ENCODE measurements at places on chromosomes 2 and 18. TPM values are rescaled to one million over a fixed set of nuclear protein-coding genes. Genes with fewer than 3 reads are reported as not detected.

Gene CHN1
- 5.0 TPM for total RNA-seq

Gene IL37
- not detected for total RNA-seq

Gene HOXD13
- not detected for total RNA-seq

Gene NTSR2
- total RNA-seq = not detected

Gene ABCB11
- not detected for total RNA-seq

Gene TLX2
- 0.82 TPM for total RNA-seq

Gene RAMP1
- 13.1 TPM for total RNA-seq

Gene GATA6
- not detected for total RNA-seq

Gene TEKT4
- not detected for total RNA-seq

Gene PLEK
- total RNA-seq = 0.48 TPM

Gene UGT1A5
- not detected for total RNA-seq

Gene ENOSF1
- 102 TPM for total RNA-seq

Gene TMEM247
- total RNA-seq = not detected

Gene CNDP1
- 0.09 TPM for total RNA-seq

Gene COLEC11
- 0.11 TPM for total RNA-seq

Gene INPP4A
- total RNA-seq = 40.2 TPM

Gene AQP12B
- not detected for total RNA-seq

Gene SNORC
- total RNA-seq = 1.9 TPM
